Ammon's horn (tissue), 1 donor: ENCODE measurements at places on chromosomes 2 and 18.

DNA sequence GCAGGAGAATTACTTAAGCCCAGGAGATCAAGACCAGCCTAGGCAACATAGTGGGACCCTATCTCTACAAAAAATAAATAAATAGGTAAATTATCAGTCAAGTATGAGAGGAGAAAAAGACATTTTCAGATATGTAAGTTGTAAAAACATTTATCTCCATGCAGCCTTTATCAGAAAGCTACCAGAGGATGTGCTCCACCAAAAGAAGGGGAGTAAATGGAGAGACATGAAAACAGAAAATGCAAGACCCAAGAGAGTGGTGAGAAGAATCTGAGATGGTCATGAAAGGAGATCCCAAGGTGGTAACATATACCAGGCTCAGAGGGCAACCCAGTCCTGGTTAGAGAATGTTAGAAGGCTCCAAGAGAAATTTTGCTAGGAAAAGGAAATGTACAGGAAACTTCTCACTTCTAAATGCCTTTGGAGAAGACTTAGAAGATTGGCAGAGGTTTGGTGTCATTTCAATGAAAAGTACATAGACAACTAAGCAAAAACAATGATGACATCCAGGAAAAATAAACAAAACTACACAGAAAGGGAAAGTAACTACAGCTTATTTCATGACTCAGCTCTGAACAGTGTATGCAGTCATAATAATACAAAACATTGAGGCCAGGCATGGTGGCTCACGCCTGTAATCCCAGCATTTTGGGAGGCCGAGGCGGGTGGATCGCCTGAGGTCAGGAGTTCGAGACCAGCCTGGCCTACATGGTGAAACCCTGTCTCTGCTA, 19.5 kb downstream of the CIB4 start:
- DNase-seq: no peak

- DNase-seq: no peak
These were observed 44.5 kb upstream of the MYCN start for GRCh38 chr2:15895615-15896469.

GRCh38 chr2:157305723-157306110, 19.9 kb downstream of the ERMN start:
- no peak for DNase-seq

GRCh38 chr2:74259191-74259590, 60.8 kb downstream of the MTHFD2 start:
- no peak for DNase-seq

DNA sequence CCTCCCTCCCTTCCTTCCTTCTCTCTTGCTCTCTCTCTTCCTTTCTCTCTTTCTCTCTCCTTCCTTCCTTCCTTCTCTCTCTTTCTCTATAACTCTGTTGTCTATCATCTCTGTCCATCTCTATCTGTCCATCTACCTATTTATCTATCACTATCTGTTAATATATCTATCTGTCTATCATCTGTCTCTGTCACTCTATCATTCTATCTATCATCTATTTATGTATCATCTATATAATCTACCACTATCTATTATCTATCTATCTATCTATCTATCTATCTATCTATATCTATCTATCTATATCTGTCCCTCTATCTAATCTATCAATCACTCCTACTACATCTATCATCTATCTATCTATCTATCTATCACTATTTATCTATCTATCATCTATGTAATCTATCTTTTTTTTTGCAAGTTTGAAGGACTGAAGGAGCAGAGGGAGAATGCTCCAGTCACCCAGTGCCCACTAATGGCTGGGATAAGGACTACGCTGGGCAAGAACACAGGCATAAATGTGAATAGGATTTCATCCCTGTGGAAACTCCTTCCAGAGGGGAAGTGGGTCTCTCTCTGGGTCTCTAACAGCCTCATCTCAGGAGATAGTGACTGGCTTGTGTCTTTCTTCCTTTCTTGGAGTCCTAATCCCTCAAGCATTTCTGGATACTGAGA, 427.0 kb downstream of the LPIN1 start:
- no peak for DNase-seq

GRCh38 chr18:21851327-21851961, 110.9 kb downstream of the MIB1 start:
- DNase-seq: peak; percentile 21

- no peak for DNase-seq
These were observed 59.3 kb downstream of the COBLL1 start for GRCh38 chr2:164782323-164782722.

- DNase-seq: no peak
These were observed 261.8 kb upstream of the NRXN1 start for GRCh38 chr2:51293566-51294200.

GRCh38 chr2:165933211-165933910, 20.2 kb downstream of the TTC21B start:
- no peak for DNase-seq

DNA sequence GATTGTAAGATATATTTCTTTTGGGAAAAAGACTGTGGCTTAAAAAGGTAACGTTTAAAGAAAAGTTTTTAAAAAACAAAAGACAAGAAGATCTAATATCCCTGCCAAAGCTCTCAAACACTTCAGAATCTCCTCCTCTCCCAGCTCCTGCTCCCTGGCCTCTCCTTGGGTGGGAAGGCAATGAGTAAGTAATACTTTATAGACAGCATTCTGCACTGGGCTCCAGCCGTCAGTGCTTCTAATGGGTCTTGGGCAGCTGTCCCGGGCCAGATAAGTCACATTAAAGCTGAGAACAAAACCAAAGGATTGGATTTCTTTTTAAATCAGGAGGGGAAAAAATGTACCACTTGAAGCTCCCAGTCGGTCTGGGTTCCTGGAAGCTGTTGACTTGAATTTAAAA, 133.7 kb downstream of the ALPK2 start:
- DNase-seq: no peak

DNA sequence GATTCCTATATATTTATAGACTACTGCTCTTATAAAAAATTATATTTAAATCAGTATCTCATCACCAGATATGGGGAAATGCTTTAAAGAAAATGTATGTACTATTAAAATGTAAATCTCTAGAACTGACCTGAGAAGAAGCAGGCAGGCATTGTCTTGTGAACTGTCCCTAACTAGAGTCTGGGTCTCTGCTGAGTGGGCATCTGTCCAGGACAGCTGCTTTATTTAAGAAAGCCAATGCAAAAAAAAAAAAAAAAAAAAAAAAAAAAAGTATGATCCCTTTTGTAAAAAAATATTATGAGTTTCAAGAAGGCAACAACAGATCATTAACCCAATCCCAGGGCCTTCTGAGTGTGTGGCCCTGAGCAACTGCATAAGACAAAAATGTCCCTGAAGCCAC, 66.0 kb downstream of the PAX3 start:
- no peak for DNase-seq

DNA sequence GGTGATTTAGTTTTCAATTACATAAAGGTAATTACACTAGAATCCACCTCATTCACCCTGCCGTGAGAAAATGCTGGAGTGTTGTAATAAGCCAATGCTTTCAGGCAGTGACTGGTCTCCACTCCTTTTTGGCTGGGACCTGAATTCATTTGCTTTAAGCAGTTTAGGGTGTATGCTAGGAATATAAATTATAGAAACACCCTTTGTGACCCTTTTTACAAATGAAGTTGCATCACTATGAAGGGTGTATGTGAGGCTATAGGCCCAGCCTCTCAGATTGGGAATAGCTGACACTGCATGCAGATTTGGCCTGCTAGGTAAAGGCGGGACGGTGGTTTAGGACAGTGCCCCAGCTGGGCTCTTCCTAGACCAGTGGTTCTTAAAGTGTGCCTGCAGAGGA, 50.8 kb upstream of the NFE2L2 start:
- no peak for DNase-seq

DNA sequence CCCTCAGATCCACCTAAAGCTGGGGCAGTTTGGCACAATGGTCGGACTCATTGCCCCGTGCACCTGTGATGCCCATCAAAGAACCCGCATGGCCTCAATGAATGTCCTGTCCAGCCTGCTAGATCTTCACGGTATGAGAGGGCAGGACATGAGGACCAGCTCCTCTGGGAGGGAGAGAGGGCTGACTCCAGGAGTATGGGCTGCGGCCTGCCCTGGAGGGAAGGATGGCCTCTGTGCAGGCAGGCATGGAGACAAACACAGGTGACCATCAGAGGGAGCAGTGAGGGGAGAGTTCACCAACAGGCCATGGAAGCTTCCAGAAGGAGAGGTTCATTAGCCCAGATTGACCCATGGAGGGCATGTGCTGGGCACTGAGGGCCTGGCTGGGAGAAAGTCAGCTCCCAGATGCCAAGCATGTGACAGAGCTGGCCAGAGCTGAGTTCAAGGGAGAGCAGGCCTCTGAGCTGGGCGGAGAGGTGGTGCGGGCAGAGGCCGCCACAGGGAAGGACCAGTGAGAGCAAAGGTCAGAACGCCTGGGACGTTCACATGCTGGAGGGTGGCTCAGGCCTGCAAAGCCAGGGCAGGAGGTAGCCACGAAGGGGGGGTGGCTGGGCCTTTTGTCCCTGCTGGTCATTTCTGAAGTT, 36.2 kb downstream of the HJURP start:
- no peak for DNase-seq

DNA sequence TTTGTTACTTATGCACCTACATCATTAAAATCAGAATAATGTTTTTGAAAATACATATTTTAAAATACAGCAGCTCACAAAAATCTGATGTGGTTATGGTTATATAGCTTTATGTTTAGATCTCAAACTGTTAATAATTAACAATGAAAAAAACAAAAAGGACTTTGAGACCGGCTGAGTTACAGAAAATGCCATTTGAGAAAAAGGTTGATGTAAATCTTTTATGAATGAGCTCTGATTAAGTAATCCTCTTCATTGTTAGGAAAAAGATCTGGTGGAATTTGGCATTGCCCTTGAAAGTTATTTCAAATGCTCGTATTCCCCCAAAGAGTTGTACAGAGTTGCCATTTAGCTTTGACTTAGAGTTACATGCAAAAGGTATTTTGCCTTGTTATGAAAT, 82.8 kb upstream of the PROKR1 start:
- DNase-seq: no peak

- no peak for DNase-seq
These were observed at the start of gene SLC66A3 for GRCh38 chr2:11155381-11156035. Gene SLC66A3 (plus strand): TSS chr2:11155467. CDS start chr2:11155547, 80 bp downstream.

DNA sequence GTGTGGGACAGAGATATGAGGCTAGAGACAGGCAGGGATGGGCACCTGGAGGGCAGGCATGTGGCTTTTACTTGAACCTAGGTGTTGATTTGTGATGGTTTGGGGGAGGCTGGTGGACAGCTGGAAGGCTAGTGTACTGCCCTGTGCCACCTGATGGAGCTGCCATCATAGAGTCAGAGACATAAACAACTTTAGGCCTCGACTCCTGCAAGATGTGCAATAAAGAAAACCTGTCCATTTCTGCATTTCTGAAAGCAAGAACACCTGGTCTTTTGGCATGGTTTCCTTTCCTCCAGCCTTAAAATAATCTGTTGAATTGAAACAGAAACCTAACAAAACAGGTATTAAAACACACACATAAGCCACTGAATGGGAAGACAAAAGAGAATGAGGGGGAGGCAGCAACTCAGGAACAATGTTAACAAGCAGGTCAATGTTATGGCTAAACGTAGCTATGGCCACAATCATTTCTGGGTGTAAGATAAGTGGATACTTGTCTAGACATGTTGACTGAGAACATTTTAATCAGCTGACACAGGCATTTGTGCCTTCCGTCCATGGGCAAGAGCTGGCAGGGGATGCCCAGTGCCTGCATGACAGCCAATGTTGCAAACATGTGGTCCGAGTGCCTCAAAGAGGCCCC, 87.8 kb downstream of the KCTD1 start:
- DNase-seq: no peak

- DNase-seq: peak; percentile 75
These were observed at the start of gene FER1L5 for GRCh38 chr2:96642564-96643360. Gene FER1L5 (plus strand): TSS chr2:96642764. CDS start chr2:96642837, 73 bp downstream.

GRCh38 chr2:76314271-76315020, 603.7 kb upstream of the GCFC2 start:
- no peak for DNase-seq

DNA sequence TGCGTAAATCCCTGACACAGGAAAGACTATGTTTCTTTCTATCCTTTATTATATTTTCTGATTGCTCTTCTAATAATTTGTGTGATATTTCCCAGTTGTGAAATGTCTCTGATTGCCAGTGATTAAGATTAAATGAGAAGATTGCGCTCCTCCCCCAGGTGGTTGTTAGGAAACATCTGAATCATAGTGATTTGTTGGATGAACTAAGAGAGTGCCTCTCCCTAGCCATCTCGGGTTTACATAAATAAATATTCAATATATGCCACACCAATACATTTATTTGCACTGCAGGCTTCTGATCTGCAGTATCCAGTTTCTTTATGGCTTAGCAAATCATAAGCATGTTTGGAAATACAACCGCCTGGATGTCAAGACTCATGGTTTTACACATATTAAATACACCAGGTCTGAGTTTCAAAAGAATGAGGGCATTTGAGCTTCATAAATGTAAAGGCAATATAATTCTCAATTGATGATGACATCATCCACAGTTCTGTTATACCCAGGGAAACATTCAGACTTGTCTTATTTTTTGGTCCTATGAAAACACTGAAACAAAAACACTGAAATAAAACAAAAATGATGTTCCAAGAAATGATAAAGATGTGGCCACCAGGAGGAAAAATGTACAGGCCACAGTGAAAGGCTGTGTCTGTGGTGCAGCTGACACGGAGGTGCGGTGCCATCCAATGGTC, 826.7 kb upstream of the ACVR2A start:
- no peak for DNase-seq
